Naive thymus-derived CD4-positive, alpha-beta T cell (primary cell): ENCODE measurements at places on chromosomes 2 and 18.

DNA sequence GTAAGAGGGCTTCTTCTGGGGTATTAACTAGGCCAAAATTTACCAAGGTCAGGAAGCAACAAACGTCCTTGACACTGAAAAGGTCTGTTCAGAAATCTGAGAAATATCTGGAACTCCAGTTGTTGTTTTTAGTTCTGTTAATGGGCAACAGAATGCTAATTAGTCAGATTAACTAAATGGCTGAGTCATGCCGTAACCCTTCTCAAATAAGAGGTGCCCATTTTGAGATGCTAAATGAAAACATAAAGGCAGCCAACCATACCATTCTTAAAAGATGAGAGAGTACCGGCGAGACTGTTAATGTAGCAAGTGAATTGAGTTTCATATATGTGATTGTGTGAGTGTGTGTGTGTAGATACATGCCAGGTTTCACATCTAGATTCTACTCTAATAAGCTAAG lies 147.9 kb upstream of the GAREM1 start:
- DNase-seq = no peak

DNA sequence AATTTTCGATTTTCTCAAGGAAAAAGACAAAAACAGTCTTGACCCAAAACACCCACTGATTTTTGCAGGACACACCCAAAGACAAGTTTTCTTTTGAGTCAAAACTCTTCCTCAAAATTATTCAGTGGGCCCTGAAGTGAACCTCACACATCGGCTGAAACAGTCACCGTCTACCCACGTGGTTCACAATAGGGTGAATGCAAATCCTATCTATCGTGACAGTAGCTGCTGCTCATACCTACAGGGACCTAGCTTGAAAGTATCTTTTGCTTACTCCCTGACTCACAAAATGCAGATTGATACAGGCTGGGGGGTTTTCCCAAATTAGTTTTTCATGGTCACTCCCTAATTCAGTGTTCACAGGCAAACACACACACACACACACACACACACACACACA lies 10.7 kb upstream of the CD226 start:
- no peak for DNase-seq

DNA sequence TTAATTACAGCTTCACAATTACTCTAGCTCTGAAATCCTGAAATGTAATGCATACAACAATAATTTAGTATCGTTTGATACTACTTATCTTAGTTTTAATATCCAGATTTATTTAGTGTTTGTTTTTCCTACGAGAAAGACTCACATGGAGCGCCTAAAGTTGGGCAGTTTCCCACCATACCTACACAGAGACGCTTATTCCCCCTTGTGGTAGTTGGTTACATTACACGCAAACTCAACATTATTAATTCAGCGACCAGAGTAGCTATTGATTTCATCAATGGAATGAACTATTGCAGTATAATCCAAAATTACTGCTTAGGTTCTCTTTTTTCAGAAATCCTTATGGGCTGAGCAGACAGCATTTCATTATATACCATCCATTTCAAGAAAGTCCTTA lies 164.0 kb upstream of the REG3G start:
- no peak for DNase-seq

GRCh38 chr2:125656190-125656589 lies 999.8 kb upstream of the GYPC start:
- no peak for DNase-seq

DNA sequence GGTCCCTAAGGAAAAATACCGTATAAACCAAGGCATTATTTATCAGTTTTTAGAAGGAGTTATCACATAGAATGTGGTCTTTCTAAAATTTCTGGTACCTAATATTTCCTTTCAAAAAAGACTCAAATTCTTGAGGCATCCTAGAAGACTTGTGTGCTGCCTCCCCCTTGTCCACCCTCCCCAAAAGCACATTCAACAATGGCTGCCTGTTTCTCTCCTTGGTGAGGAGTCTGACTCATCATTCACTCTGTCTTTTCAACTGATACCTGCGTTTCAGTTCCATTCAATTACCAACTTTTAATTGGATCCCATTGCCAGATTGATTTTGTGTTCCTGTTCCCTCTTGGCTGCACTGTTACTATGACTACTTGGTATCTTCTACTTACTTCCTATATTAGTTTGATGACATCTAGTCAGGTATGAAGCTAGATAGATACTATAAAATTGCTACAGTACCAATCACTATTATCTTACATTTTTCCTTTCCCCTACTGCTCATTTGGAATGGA lies 72.9 kb downstream of the XRCC5 start:
- DNase-seq = no peak

GRCh38 chr2:55156326-55156725 lies 75.8 kb downstream of the CLHC1 start:
- DNase-seq = no peak

DNA sequence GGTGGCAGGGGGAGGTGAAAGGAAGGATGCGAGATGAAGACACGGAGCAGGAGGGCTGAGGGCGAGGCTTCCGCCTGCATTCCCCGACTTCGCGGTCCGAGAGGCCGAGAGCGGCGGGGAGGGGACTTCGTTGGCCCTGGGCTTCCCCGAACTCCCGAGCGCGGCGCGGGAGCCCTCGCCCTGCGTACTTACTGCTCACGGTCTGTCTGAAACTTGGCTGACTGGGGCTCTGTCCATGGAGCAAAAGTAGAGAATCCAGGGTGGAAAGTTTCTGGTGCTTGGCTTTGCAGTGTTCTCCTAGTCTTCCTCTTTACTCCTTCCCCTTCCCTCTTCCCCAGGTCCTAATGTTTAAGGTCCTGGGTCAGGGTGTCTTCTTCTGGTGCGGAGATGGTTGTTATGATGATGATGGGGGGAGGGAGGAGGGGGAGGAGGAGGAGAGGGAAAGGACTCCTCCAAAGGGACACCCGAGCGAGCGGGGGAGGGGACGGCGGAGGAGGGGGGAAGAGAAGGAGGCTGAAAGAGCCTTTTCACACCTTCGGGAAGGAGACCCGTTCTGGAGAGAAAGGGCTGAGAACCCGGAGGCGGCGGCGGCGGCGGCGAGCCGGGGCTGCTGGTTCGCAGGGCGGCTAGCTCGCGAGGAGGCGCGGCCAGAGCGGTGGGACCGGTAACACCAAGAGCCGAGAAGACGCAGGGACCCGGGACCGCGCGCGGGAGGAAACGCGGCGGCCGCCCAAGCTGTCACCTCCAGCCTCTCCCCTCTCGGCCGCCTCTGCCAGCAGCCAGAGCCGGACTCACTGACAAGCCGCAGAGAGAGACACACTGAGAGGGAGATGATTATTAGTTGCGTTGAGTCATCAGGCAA lies at the start of gene SATB2:
Gene SATB2 (minus strand): TSS at position 793 of the 862 bp plus-strand sequence. CDS start 1,902 bp downstream, outside the sequence.
- DNase-seq = peak; percentile 18

GRCh38 chr2:212423089-212423488 lies 115.5 kb downstream of the ERBB4 start:
- no peak for DNase-seq

- no peak for DNase-seq
These were observed 3.2 kb upstream of the CXCR1 start for GRCh38 chr2:218169757-218170546.
